Islet precursor cell (in vitro differentiated cells): ENCODE measurements at places on chromosomes 6 and 20.
A peak's percentile ranks its signal among the peaks of the same experiment; 100 is the strongest.

DNA sequence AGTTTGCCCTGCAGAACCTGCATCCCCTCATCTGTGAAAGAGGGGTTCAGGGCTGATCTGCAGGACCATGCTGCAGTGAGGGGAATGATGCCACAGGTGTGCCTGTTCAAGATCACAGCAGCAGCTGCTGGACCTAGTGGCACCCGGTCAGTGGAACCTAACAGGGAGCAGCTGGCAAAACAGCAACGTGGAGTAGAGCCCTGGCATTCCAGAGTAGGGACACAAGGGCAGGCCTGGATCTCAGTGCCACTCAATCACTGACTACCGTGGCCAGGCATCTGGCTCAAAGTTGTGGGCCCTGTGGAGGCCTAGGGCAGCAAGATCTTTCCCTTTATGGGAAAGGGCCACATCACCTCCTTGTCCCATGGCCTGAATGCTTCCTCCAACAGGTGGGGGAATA is 62.2 kb downstream of the INSM1 start:
- DNase-seq: no peak

- no peak for DNase-seq
Observed at GRCh38 chr20:35523298-35523888, 6.1 kb downstream of the C20orf173 start.

DNA sequence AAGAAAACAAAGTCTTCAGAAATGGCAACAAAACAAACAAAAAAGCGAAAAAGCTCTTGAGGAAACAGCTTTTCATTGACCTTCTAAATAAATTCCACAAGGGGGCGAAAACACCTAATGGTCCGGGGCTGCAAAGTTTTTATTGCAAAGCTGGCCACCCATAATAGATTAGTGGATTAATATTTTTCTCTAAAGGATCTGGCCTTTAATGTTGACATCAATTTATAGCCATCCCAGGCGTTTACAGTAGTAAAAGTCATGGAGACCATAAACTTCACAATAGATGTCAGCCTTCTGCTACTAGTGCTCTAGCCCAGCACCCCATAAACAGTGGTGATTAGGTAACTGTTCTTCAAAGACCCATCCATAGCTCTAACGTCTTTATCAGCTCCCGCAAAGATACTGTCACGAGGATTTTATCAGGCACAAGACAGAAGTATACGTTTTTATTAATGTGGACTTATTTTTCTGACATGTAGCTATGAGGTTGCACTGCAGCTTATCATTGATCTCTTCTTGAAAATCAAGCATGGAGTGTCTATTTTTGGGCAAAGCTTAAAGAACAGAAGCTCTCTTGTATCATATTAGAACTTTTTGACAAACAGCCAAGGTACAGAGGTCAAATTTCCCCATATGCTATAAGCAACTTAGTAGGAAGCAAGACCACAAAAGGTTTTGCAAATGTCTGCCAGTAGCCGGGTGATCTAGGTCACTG is 4.7 kb downstream of the CITED2 start:
- DNase-seq: no peak

DNA sequence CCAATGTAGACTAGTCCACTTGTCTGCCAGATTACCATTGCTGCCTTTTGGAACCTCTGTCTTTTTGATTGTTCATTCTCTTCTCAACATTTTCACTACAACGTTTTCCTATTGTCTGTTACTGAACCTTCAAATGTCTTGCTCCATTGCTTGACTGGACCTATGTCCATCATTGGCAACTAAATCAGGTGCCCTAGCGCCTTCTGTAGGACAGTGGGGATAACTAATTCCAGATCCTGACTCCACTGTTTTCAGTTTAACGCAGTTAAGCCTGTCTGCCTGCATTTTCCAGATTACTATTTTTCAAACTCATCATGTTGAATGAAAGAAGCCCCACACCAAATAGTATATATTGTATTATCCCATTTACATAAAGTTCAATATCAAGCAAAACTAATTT is 433.6 kb downstream of the RNF144B start:
- no peak for DNase-seq

- DNase-seq: no peak
Observed at GRCh38 chr6:14263881-14264424, 146.4 kb downstream of the CD83 start.

GRCh38 chr6:44430326-44430725 is 42.8 kb downstream of the CDC5L start:
- DNase-seq: no peak

GRCh38 chr6:72554761-72555221 is 67.1 kb upstream of the KCNQ5 start:
- DNase-seq: peak; percentile 22

GRCh38 chr6:113401231-113401630 is 455.9 kb upstream of the MARCKS start:
- no peak for DNase-seq

- DNase-seq: no peak
Observed at GRCh38 chr6:121338366-121338765, 4.1 kb upstream of the TBC1D32 start.

DNA sequence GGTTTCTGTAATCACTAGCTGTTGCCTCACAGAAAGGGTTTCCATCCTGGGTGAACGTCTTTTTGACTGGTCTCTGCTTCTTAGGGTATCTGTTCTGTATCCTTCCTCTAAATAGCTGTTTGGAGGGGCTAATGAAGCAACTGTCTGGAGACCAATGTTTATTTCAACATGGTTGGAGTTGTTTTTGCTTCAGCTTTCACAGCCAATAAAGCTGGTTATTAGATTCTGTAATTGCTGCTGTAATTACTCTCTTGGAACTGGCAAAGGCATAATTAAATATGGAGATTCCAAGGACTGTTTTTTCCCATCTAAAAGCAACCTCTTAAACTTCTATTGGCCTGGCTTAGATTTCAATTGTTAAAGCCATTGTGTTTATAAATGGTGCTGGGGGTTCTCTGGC is 31.9 kb downstream of the CHMP4B start:
- DNase-seq: no peak

GRCh38 chr6:113466526-113466925 is 390.6 kb upstream of the MARCKS start:
- no peak for DNase-seq

GRCh38 chr20:3679749-3680700 is 1.8 kb downstream of the ADAM33 start:
- DNase-seq: peak; percentile 94
